ENCODE measurements at places on chromosomes 2 and 18.

- no peak for DNase-seq
Observed at GRCh38 chr2:38600242-38600891, 2.4 kb downstream of the HNRNPLL start.

GRCh38 chr2:9596621-9597311, 34.0 kb downstream of the YWHAQ start:
- no peak for DNase-seq

DNA sequence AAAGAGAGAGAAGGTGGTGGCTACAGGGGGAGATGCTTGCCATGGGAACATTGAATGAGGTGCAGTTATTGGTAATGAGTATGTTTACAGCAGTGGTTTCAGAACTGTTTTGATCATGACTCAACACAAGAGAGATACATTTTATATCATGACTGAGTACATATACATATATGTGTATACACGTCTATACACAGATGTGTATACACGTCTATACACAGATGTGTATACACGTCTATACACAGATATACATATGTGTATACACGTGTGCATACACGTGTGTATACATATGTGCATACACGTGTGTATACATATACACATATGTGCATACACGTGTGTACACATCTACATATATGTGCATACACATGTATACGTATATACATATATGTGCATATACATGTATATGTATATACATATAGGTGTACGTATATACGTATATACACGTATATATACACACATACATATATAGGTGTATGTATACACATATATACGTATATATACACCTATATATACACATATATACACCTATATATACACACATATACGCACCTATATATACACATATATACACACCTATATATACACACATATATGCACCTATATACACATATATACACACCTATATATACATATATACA, 518.5 kb downstream of the TSN start:
- no peak for DNase-seq

GRCh38 chr2:68222287-68222686, 30.0 kb downstream of the PPP3R1 start:
- DNase-seq = no peak

GRCh38 chr2:227613272-227613660, 1.4 kb downstream of the SCYGR3 start:
- no peak for DNase-seq

DNA sequence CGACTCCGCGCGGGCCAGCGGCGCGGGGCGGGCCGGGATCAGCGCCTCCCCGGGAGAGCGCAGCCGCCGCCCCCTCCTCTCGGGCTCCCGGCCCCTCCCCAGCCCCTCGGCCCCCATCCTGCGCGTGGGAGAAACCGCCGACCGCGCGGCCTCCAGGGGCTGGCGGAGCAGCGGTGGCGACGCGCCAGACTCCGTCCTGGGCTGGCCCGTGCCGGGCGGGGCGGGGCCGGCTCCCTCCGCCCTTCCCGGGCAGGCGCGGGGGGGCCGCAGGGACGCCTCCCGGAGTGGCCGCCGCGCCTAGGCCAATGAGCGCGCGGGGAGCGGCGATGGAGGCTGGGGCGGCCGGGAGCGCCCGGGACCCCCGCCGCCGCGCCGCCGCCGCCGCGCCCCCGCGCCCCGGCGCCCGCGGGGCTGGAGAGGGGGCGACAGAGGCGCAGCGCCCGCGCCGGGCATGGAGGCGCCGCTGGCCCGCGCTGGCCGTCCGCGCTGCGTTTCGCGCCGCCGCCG, 49.1 kb downstream of the KCNIP3 start:
- no peak for DNase-seq

DNA sequence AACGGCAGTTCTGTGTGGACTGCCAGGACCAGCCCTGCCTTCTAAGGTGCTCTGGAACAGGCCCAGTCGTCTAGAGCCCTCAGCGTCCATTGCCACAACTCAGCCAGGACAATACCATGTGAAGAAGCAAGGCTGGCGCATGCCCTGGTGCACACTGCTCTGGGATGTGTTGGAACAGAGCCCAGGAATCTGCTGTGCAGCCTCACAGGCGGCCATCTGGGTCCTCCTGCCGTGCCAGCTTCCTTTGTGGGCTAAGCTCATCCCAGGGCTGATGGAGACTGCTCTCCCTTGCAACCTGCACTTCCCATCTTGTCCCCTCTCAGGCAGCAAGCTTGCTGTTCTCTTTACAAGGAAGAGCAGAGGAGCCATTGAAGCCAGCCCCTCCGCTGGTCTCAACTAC, 246.4 kb upstream of the PXDN start:
- no peak for DNase-seq

DNA sequence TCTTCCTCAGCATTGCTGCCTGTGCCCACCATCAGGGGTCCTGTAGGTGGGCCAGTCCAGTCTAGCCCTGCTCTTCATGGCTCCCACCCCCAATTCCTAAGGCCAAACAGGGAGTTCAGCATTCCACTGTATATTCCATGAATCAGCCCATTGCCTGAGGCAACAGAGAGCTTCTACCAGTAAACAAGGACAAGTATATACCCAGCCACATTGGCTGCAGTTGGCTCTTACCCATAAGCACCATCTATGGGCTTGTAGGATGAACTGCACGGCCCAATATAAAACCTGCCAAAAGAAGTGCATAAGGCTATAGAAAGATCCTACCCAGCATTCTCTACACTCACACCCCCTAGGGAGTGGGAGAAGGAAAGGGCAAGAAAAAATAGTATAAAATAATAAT, 95.1 kb upstream of the SALL3 start:
- no peak for DNase-seq

GRCh38 chr2:101893681-101894381, 97.9 kb upstream of the IL1R2 start:
- no peak for DNase-seq

- no peak for DNase-seq
Observed at GRCh38 chr2:11154016-11154922, 998 bp upstream of the SLC66A3 start.

DNA sequence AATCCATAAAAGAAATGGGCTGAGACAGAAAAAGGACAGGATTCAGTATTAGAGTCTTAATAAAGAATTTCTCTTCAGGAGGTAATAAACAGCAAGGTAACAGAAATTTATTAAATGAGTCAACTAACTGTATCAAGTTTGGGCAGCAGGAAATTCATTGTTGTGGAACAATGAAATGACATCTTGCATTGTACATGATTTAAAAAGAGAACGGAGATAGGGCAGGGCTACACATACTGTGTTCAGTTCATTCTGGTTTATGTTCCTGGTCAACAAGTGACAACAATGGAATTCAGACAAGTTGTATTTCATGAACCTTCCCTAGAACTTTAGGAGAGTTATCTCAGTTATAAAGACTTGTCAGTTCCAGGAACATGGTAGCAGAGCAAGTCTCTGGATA, 961.3 kb downstream of the SOCS6 start:
- DNase-seq = no peak

- DNase-seq = no peak
Observed at GRCh38 chr2:47230418-47230817, 75.3 kb upstream of the STPG4 start.

DNA sequence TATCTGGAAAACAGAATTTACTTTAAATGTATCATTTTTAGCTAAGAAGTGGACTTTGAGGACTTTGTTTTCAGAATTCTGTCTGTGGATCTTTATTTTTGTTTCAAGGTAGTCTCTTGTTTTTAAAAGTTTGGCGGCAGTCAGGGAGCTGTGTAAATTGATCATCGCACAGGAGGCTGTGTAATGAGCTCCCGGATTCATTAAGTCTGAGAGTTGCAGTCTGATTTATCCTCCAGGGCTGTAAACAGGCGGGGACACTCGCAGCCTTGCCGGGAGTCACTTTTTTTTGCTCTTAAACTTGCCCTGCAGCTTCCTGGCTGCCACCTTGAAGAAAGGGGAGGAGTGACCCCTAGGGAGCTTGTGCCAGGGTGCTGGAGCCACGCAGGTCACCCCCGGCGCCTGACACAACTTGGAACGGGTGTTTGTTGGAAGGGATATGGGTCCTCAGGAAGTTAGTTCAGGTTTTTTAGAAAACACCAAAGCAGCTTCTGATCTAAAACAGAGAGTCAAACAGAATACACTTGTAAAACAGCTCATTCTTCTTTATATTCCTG, 76.2 kb downstream of the DCDC2C start:
- no peak for DNase-seq

DNA sequence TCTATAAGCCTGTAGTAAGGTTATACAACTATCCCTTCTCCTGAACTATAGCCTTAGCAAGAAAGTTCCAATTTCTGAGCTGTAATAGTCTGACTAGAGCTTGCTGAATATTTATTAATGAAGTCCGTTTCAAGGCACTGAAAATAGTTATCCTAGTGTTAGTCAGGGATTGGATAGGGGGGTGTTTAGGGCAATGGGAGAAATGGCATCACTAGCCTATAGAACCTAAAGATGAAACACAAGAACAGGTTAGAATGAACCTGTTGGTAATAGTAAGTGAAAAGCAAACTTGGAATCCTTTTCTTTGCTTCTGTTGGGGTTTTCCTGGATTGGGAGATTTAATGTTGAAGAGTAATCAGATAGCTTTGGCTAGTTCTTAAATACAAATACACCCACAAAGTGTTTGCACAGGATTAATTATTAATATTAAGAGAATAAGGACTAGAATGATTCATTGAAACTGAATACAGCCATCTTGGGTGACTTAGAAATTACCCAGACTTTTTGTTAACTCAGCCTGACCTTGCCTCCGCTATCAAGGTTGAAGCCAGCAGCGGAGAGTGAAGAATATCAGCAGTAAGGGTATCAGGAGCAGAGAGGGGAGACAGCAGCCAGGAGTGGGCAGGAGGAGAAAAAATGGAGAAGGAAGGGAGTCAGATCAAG, 14.4 kb downstream of the CCNT2 start:
- no peak for DNase-seq

DNA sequence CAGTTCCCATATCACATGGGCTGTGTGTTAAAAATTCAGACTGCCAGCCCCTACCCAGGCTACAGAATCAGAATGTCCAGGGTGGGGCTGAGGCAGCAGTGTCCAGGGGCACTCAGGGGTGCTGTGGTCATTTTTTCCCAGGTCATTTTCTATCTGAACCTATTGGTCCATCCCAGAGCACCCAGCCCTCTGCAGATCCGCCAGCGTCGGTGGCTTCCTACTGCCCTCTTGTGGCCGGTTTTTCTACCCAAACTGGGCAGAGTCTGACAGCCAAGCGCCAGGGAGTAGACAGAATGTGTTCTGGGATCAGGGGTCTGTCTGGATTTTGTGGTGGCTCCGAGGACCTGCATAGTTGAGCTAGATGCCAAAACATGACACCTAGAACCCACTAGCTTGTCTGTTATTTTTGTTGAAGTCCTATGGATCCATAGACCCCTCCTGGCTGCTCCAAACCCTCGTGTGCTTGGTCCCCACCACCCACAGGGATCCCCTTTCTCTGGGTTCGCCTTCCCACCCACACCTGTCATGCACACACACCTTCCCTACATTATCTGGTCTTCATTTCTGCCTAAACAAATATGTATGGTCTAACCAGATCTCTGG, 34.1 kb upstream of the RMDN2 start:
- DNase-seq = peak; percentile 70

GRCh38 chr2:89763254-89763580, 1071.7 kb downstream of the RPIA start:
- peak; percentile 17 for DNase-seq

- DNase-seq = no peak
Observed at GRCh38 chr18:22020867-22021370, 148.5 kb upstream of the GATA6 start.

Measured in HuH-7 (cell line).